ENCODE measurements at places on chromosomes 13 and 19. TPM values are rescaled to one million over a fixed set of nuclear protein-coding genes. Genes with fewer than 3 reads are reported as not detected.

Gene ITM2B
- total RNA-seq = 177 TPM

Gene ZNF628
- total RNA-seq = 14.0 TPM

Gene ZNF345
- 6.4 TPM for total RNA-seq

Gene OR10H3
- not detected for total RNA-seq

Gene RNF113B
- not detected for total RNA-seq

Gene RUBCNL
- total RNA-seq = 1.9 TPM

Gene NOTCH3
- total RNA-seq = 133 TPM

Gene MEF2B
- total RNA-seq = 1.3 TPM

Gene ZNF324B
- 3.4 TPM for total RNA-seq

- no peak for DNase-seq
- H3K4me3 ChIP-seq = no peak overlapping the region
- H3K36me3 ChIP-seq = peaks cover 16% of the 10 kb centered on the region
- no peaks in the 10 kb centered on the region for H3K4me1 ChIP-seq
- no peak overlapping the region for H3K27ac ChIP-seq
Observed at GRCh38 chr13:45995245-45995644, 57.3 kb downstream of the ZC3H13 start.

GRCh38 chr13:43272851-43273250, 249.5 kb downstream of the DNAJC15 start:
- H3K4me1 ChIP-seq = peaks cover 25% of the 10 kb centered on the region
- no peak overlapping the region for H3K4me3 ChIP-seq
- no peak overlapping the region for H3K27ac ChIP-seq
- no peaks in the 10 kb centered on the region for H3K36me3 ChIP-seq
- no peak for DNase-seq

- H3K27me3 ChIP-seq = no peaks in the 10 kb centered on the region
- DNase-seq = no peak
- H3K36me3 ChIP-seq = no peaks in the 10 kb centered on the region
- no peaks in the 10 kb centered on the region for H3K4me1 ChIP-seq
- no peak overlapping the region for H3K27ac ChIP-seq
- H3K4me3 ChIP-seq = no peak overlapping the region
Observed at GRCh38 chr13:34412295-34412694, 529.8 kb upstream of the NBEA start.

DNA sequence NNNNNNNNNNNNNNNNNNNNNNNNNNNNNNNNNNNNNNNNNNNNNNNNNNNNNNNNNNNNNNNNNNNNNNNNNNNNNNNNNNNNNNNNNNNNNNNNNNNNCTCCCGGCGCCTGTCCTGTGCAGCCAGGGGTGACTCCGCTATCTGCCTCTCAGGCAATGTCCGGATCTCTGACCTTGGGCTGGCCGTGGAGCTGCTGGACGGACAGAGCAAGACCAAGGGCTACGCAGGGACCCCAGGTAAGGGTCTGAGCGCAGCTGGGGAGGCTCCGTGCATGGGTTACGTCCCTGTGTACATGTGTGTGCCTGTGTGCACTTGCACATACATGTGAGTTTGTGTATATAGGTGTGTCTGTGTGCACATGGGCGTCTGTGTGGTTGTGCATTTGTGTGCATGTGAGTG, 36.1 kb upstream of the TMEM255B start:
- H3K4me1 ChIP-seq = no peaks in the 10 kb centered on the region
- no peaks in the 10 kb centered on the region for H3K36me3 ChIP-seq
- no peak overlapping the region for H3K27ac ChIP-seq
- no peak overlapping the region for H3K4me3 ChIP-seq
- no peak for DNase-seq

- no peak overlapping the region for H3K4me3 ChIP-seq
- no peak overlapping the region for H3K27ac ChIP-seq
- peaks cover 10% of the 10 kb centered on the region for H3K4me1 ChIP-seq
Observed at GRCh38 chr13:112444416-112445399, 68.6 kb downstream of the SPACA7 start.

- H3K4me3 ChIP-seq = no peak overlapping the region
- no peak overlapping the region for H3K27ac ChIP-seq
- H3K36me3 ChIP-seq = no peaks in the 10 kb centered on the region
- peaks cover 6% of the 10 kb centered on the region for H3K4me1 ChIP-seq
- peaks cover 33% of the 10 kb centered on the region for H3K27me3 ChIP-seq
Observed at GRCh38 chr13:36436811-36437210, 4.5 kb downstream of the CCNA1 start.

DNA sequence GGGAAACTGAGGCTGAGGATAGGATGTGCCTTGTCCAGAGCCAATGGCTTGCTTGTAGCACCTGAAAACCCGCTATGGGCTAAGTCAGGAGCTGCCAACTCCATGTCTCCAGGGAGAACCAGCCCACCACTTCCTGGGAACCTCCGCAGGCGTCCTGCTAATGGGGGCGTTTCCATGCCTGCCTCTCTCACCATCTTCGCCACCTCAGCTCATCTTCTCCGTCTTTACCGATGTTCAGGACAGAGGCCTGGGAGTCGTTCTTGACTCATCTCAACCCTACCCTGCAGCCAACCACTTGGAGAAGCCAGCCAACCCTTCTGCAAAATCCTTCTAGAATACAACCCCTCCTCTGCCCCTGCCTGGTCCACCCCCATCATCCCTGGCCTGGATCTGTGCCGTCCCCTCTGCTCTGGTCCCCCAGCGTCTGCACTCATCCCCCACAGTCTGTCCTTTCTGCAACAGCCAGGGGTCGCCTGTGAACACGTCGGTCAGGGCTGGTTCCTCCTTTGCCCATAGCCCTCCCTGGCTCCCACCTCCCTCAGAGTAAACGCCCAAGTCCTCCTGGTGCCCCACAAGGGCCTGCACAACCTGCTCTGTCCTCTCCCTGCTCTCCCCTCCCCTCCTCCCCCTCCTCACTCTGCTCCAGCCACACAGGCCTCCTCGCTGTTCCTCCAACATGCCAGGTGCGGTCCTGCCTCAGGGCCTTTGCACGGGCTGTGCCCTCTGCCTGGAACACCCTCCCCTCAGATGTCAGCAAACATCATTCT, 31.0 kb downstream of the PTPRS start:
- H3K4me3 ChIP-seq = no peak overlapping the region
- no peaks in the 10 kb centered on the region for H3K27me3 ChIP-seq
- peaks cover 2% of the 10 kb centered on the region for H3K36me3 ChIP-seq
- H3K27ac ChIP-seq = peak overlapping the region; percentile 38
- DNase-seq = peak; percentile 29

- H3K4me3 ChIP-seq = no peak overlapping the region
- no peaks in the 10 kb centered on the region for H3K27me3 ChIP-seq
- no peaks in the 10 kb centered on the region for H3K36me3 ChIP-seq
- no peaks in the 10 kb centered on the region for H3K4me1 ChIP-seq
- DNase-seq = no peak
- no peak overlapping the region for H3K27ac ChIP-seq
Observed at GRCh38 chr13:74479124-74479523, 344.9 kb upstream of the KLF12 start.

DNA sequence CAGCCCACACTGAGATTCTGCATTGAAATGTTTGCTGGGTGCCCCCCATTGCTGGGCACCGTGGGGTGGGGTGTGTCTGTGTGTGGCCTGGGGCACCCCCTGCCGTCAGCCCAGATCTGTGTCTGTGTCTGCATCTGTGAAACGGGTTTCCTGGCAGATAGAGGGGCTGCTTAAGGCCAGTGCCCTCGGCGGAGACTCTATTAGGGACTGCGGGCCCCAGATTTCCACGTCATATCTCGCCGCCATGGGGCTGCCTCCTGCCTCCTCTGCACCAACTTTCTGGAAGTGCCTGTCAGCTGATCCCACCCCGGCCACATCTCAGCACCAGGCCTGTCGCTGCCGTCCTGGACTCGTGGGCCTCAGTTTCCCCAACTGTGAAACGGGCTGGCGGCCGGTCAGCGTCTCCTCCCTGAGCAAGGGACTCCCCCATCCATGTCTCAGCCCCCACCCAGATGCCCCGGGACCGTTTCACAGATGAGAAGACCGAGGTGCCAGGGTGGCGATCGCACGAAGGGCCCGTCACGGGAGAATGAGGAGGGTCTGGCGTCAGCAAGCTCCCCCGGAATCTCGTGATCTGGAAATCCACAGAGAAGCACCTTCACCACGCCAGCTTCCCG, 21.4 kb downstream of the ARID3A start:
- no peak overlapping the region for H3K27ac ChIP-seq
- peaks cover 12% of the 10 kb centered on the region for H3K36me3 ChIP-seq
- H3K4me3 ChIP-seq = no peak overlapping the region
- H3K27me3 ChIP-seq = no peaks in the 10 kb centered on the region

DNA sequence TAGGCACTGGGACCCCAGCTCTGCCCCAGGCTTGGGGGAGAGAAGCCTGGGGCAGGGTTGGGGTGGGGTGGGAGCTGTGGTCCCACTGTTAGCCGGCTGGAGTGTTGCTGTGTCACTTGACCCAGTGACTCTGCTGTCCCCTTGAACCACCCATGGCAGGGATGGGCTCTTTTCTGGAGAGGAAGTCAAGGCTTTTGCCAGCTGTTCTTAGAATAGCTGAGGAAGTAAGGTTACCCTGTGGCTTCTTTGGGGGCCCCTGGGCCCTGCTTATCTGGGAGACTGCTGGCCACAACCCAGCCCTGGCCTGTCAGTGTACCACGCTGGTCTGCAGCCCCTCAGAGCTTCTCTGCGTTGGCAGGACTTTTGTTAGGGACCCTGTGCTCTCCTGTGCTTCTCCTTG, 9.1 kb downstream of the PNPLA6 start:
- H3K27ac ChIP-seq = no peak overlapping the region
- H3K4me3 ChIP-seq = no peak overlapping the region

DNA sequence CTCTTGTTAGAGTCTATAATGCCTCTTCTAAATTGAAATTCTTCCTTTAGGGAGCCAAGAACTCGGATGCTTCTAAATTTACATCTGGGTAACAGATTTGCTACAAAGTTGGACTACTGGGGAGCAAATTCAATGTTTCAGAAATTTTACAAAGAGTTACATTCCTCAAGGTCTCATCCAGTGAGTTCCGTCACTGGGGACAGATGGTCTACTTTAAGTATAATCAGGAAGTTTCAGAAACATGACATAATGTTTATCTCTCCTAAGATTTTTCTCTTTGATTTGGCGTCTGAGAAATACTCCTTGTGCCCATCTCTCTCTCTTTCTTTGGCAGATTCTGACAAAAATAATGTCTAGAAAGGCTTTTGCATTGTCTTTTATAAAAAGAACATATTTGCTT, 81.5 kb upstream of the MBNL2 start:
- peaks cover 18% of the 10 kb centered on the region for H3K4me1 ChIP-seq
- H3K36me3 ChIP-seq = no peaks in the 10 kb centered on the region
- no peak overlapping the region for H3K4me3 ChIP-seq
- DNase-seq = no peak

DNA sequence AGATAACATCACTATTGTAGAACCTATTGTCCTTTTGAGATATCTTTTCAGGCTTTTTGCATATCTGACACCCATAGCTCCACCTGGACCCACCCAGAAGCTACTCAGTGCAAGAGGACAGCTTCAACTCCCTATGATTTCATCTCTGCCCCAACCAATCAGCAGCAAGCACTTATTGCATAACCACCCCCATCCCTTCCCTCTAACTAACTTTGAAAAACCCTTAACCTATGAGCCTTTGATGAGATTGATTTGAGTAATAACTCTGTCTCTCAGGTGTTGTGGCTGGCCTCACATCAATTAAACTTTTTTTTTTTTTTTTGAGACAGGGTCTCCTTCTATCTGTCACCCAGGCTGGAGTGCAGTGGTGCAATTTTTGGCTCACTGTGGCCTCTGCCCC, 13.4 kb upstream of the MTRF1 start:
- DNase-seq = no peak
- no peak overlapping the region for H3K4me3 ChIP-seq
- H3K27ac ChIP-seq = no peak overlapping the region
- peaks cover 38% of the 10 kb centered on the region for H3K4me1 ChIP-seq
- H3K27me3 ChIP-seq = no peaks in the 10 kb centered on the region

DNA sequence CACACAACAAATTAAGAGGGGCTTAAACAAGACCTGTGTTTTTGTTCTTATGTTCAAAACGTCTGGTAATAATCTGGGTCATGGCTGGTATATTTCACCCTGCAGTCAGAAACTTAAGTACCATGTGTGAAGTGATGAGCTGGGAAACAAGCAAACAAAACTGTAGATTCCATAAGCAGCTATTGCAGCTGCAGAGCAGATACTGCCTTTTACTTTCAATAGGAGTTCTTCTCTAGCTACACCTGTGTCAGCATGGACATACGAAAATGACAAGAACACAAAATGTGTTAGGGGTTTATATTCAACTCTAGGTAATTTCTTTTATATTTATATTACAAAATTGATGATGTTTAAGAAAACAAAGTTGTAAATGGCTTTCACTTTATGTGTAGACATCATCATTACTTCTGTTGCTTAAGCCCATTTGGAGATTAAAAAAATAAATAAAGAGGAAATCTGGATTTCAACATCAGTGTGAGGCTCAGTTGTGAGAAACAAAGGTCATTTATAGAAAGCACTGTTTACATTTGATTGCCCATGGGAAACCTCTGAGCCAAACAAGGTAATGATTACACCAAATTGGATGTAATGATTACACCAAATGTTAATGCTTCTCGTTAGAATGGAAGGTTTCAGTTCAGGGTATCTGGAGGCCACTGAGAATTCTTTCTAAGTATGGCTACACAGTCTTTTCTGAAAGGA, 451.0 kb upstream of the SLC10A2 start:
- no peaks in the 10 kb centered on the region for H3K27me3 ChIP-seq
- no peak overlapping the region for H3K27ac ChIP-seq
- H3K36me3 ChIP-seq = no peaks in the 10 kb centered on the region
- no peak for DNase-seq

DNA sequence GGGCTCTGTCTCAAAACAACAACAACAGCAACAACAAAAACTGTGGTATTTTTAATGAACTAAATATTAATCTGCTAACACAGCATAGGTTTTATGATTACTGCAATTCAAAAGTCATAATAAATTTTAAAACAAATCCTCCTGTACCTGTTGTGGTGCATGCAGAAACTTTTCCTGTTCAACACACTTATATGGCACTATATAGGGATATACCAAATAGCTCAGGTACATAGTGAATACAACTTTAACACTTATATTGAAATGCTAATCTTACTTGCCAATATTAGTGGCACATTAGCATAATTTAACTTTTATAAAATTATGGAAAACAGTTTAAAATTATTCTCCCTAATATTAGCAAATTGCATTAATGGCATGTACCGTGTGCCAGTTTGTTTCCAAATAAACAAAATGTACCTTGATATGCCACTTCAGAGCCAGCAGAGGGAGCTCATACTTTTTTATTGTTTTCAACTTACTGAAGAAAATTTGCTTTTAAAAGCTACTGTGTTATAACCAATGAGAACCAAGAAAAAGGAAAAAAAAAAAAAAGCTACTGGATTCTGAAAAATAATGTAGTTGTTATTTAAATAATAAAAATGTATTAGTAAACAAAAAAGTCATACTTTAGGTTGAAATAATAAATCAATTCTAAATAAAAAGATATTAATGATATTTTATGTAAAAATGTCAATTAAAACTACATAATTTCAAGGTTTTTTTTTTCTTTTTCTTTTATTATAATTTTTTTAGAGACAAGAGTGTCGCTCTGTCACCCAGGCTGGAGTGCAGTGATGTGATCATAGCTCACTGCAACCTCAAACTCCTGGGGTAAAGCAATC, 18.0 kb upstream of the RBM26 start:
- DNase-seq = no peak
- no peak overlapping the region for H3K4me3 ChIP-seq
- H3K27me3 ChIP-seq = no peaks in the 10 kb centered on the region
- no peak overlapping the region for H3K27ac ChIP-seq
- no peaks in the 10 kb centered on the region for H3K4me1 ChIP-seq
